ENCODE measurements at places on chromosomes 12 and 14.

DNA sequence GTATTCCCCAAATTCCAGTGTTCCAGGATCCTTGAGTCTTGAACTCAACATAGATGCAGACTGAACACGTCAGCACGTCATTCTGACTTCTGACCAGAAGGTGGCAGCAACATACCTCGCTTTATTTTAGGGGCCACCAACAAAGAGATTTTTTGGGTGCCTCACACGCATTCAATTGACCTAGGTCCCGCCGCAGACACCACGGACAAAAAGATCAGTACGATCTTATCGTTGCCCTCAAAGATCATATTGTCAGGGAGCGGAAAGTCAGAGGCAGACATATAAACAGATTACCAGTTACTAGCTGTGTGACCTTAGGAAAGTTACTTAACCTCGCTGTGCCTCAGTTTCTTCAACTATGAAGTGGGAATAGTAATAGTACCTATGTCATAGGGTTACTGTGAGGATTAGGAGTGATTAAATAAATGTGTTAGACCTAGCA is 6.5 kb upstream of the PRPH start:
- peak; percentile 78 for DNase-seq

DNA sequence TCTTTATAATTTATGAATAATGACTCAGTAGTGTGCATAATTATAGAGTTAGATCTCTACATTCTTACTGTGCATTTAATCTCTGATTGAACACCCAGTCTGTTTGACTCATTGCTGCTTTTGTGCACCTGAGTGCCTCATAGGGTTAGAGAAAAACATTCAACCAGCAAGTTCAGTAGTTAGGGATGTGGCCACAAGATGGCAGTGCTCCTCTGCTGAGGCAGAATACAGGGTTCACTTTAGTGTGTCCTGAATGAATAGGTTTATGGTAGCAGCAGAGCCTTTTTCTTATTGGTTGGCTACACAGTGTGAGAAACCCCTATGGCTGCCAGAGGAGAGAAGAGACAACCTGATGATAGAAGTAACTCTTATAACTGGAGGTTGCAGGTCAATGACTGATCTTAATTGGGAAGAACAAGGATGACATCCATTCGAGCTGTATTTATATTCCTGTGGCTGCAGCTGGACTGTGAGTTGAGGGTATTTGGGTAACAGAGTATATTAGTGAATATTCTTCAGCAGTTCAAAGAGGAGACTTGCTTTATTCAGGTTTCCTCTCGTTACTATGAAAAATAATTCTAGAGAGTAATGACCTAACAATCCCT is 194.9 kb upstream of the OR4E1 start:
- peak; percentile 40 for DNase-seq

DNA sequence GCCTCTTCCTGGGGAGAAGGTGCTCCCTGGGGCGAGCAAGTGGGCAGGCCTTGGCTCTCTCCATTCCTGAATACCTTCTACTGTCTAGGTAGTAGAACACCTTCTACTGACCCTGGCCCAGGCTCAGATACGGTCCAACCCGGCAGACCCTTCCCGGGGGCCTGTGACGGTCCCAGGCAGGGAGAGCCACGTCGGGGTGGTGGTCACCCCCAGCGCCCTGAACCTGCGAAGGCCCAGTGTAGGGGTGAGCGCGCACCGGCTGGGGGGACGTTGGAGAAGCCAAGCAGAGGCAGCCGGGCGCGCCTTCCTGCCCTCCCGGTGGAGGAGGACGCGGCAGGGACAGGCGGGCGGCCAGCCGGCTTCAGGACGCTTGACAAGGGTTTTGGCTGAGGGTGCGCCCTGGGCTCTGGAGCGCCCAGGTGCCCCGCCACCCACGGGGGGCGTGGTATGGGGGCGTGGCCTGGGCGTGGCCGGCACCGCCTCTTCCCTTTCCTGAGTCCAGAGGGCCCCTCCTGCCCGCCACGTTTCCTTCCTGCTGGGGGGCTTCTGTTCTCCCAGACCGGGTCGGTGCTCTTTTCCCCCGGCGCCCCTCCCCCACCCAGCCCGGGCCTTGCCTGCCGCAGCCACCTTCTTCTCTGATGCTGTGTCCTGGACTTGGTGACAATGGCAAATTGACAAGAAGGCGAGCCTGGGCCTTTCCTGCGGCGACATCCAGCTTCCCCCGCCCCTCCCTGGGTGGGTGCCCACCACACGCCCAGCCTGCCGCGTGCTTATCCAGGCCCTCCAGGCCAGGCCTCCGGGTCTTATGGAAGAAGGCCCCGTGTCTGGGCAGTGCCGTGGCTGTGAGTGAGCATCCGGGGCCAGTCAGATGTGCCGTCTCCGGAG is 24.5 kb upstream of the PPP1R13B start:
- no peak for DNase-seq

DNA sequence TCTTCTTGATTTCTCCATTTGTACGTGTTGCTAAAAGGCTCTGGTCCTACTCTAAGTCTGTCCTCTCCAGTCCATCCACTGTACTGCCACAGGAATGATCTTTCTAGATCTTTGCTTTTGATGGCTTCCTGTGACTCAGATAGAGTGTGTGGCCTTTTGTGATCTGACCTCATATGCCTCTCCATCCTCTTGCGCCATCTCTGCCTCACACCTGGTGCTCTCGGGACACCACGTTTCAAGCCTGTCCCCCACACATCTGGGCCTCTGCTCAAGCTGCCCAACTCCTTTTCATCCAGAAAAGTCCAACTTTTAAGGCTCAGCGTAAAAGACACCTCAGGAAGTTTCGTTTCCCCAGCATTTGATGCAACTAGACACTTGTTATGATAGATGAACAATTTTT is 39.0 kb downstream of the DCAF4 start:
- peak; percentile 26 for DNase-seq

DNA sequence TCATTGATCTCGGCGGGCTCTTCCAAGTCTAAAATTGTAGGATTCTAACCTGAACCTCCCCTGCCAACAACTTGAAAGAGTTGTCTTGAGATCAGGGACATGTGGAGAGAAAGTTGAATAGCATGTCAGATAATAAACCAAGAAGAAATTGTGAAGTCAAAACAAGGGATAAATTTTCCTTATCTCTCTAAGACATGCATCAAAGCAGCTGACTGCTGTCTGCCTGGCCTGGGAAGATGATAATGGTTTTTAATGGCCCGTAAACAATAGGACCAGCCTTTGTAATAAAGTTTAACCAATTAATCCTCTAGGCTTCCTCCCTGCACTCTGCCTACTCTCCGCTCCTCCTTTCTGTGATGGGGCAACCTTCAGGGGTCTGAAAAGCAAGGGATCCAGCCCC is 67.9 kb downstream of the DPF3 start:
- no peak for DNase-seq

DNA sequence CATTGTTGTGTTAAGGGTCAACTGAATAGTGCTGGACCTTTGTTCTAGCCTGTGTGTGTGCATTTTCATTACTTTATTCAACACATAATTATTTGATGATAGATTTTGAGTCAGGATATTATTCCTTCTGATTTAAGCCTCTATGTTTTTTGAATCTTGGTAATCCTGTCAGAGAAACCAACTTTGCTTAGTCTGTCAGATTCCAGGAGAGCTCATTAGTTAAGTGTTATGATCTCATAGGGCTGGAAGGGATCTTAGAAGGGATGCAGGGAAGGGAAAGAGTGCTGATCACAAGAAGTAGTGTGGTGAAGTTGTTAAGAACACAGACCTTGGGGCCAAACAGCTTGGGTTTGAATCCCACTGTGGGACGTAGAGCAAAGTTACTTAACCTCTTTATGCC is 52.9 kb downstream of the SCN8A start:
- DNase-seq, result no peak

GRCh38 chr14:104664588-104664987 is 24.8 kb upstream of the INF2 start:
- DNase-seq, result no peak

DNA sequence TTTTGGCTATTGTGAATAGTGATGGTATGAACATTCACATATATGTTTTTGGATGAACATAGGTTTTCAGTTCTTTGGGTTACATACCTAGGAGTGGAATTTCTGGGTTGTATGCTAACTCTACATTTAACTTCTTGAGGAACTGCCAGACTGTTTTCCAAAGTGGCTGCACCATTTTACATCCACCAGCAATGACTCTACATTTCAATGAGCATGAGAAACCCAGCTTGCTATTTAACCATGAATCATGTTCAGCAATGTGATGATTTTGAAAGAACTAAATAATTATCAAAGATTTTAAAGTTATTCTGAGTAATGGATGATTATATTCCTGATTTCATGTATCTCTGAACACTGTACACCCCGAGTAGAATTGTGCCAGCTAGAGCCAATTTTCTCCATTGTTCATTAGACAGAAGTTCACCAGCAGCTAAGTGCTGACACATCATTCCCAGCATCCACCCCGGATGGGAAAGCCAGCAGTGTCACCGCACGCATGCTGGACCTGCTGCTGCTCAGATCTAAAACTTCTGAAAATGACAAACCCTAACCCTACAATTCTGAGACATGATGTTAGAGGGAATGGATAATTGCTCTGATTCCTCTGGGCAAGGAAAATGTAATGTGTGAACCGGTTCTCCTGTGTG is 13.3 kb upstream of the ANAPC5 start:
- DNase-seq, result peak; percentile 16

DNA sequence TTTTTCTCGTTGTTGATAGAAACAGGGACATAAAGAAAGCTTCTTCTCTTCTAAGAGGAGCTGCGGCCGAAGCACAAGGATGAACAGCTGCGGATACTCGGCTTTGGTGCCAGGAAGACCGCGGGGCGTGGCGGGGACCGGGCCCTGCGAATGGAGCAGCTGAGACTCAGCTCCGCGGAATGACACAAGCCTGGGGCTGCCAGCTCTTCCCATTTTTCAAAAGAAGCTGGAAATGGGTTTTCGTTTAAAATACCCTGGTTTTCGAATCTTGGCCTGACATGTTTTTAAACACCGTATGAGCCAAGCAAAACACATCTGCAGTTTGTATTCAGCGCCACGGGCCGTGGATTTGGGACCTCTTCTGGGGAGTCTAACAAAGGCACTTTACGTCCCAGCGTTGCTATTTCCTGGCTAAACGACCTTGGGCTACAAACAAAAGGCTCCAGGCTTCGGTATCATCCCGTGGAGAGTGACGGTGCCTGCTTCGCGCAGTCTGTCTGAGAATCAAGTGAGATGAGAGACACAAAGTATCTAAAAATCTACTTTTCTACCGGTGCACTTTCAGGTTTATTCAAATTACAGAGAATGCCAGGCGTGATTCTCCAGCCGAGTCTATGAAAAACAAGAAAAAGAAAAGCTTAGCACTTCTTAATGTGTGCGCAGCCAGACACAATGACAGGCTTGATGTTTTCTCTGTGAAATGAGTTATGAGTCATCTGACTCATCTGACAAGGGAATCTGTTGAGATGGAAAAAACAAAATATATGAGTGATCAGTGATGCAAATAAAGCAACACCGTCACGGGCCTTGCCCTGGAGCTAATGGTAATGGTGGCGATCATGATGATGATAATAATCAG is 114.0 kb upstream of the TMEM132D start:
- peak; percentile 63 for DNase-seq

DNA sequence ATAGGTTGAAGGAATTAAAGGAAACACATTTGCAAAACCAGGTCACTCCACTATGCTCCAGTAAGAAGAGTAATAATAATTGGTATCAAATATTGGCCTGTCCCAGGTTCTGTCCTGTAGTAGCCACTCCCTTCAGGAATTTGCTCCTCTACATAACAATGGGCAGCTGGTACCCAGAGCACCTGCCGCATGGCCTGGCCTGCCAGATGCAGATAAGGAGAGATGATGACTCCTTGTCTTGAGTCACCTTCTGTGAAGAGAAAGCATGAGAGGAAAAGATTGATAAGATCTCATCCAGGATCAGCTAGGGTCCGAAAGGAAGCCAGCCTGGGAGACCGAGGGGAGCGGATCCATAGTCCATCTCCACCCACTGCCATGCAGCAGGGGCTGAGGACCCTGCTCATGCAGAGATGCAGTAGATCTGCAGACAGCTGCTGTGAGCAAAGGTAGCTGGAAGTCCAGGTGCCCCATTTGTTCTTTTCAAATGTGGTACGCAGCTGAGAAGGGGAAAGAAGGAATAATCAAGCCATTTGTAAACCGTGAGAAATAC is 24.3 kb downstream of the VCPKMT start:
- no peak for DNase-seq

DNA sequence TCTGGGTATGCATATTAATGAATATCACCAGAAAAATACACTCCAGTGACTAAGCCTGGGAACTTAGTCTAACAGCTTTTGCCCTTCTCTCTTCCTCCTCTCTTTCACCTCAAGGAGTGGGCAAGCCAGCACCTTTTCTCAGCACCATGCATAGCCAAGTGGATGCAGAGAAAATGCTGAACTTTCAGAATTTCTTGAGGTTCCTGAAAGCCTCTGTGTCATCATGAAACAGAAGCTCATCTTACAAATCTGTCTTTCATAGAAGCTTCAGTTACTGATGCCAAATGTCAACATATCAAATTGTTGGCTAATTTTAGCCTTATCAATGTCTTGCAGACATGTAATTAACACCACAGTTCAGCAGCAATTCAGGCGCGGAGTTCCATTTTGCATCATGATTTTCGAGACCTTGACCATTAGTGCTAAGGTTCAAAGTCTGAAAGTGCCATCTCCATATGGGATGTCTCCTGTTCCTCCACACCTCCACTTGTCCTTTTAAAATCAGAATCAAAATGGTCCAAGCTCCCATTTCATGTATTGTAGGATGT is 51.1 kb upstream of the RPH3A start:
- no peak for DNase-seq

GRCh38 chr14:79842270-79842669 is 369.0 kb downstream of the DIO2 start:
- peak; percentile 50 for DNase-seq

- DNase-seq, result no peak
These were observed 134.8 kb downstream of the ZFP36L1 start for GRCh38 chr14:68658029-68658509.

- no peak for DNase-seq
These were observed 181.4 kb upstream of the PARP11 start for GRCh38 chr12:4054630-4055029.

DNA sequence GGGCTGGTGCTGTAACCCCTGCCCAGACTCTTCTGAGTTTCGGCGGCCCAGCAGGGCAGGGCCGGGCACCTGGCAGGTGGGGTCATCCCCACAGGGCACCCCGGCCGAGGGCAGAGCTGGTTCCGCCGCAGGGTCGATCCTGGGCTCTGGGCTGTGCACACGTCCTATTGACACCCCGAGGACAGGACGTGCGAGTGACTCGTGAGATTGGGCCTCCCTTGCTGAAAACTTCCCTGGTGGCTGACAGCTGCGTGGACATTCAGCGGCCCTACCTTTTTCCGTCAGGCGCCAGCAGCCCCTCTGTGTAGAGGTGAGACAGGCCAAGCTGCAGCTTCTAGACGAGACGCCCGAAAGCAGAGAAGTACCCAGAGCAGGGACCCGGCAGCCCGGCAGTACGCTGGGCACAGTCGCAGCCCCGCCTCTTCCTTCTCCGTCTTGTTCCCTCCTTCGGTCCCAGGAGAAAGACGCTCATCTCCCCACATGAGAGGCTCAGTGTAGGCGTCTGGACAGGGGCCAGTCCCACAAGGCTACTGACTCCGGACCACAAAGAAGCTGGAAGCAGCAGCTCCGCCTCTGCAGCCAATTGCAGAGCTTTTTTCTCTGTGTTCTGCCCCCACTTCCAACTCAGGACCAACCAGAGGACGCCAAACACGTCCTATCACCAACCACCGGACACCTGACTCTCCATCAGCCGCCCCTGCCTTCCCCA is at the start of gene LRCOL1:
LRCOL1 (minus strand) TSS at position 532 of the 709 bp plus-strand sequence. CDS start 4,331 bp downstream, outside the sequence.
- peak; percentile 44 for DNase-seq

All from myocyte (in vitro differentiated cells).